NCI-H1930 (cell line): ENCODE measurements at places on chromosomes 1 and 21.

GRCh38 chr1:161115132-161115711, 2.6 kb downstream of the PFDN2 start:
- DNase-seq, result no peak

DNA sequence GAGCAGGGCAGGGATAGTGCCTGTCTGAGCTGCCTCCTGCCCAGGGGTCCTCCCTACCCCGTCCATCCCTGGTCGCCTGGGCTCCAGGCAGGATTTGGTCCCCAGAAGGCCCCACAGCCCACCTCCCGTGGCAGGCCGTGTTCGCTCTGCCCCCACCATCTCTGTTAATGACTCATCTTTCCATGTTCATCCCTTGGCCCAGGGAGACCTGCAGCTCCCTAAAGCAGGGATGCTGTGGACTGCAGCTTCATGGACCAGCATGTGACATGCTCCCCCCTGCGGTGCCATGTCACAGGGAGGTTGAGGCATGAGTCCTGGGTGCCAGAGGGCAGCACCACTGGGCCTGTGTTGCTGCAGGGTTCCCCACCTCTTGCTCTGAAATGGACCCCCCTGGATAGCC, 26.8 kb downstream of the UBASH3A start:
- no peak for DNase-seq

GRCh38 chr1:8390707-8391106, 72.8 kb downstream of the SLC45A1 start:
- DNase-seq, result no peak

GRCh38 chr1:78240755-78241154, 195.0 kb downstream of the GIPC2 start:
- no peak for DNase-seq

DNA sequence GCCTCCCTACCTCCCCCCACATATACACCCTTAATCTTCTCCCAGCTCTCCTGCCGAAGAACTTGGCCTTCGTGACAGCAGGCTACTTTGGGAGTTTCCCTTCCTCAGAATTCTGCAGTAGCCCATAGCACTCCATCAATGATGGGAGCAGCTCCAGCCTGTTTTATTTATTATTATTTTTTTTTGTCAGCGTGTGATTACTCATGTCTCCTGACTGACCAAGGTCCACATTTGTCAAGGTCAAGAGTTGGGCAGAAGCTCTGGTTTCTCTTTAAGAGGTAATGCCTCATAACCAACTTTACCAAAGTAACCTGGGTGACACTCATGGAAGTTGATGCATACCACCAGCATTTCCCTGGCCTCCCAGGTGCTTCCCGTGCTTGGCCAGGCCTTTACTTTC, 125.4 kb downstream of the ZZZ3 start:
- DNase-seq, result no peak

DNA sequence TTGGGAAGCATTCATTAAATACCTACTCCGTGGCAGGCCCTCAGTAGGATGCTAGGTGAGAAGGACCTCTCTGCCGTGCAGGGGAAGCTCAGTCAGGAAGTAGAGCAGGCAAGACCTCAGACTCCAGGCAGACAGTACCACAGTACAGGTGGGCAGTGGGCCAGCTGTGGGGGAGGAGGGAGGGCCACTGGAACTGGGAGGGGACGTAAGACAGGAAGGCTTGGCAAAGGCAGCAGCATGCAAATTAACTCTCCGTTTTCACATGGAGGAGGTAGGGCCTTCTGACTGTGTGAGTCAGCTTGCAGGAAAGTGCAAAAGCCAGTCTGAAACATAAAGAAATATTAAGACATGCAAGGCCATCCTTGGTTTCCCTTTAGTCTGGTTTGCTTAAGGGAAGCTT, 157.7 kb downstream of the TRIM33 start:
- DNase-seq, result no peak

DNA sequence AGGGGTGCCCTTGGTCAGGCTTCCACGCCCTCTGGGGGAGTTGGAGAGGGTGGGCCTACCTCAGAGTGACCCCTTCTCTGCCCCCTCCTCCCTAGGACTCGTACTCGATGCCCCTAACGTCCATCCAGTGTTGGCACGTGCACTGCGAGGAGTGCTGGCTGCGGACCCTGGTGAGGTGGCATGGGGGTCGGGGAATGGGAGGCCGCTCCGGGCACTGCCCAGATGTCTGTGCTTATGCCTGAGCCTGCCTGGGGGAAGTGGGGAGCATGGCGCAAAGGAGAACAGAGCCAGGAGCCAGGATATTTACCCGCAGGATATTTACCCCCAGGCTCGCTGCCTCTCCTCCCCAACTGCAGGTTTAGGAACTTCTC, 24.5 kb downstream of the TMEM53 start:
- no peak for DNase-seq

GRCh38 chr1:94218332-94218731, 19.1 kb downstream of the ARHGAP29 start:
- no peak for DNase-seq
